ENCODE measurements at places on chromosomes 16 and 17.
A peak's percentile ranks its signal among the peaks of the same experiment; 100 is the strongest.

GRCh38 chr17:49836111-49837030 is 11.5 kb downstream of the TAC4 start:
- no peak for DNase-seq

- DNase-seq, result no peak
Observed at GRCh38 chr16:5216441-5217080, 119.0 kb upstream of the EEF2KMT start.

DNA sequence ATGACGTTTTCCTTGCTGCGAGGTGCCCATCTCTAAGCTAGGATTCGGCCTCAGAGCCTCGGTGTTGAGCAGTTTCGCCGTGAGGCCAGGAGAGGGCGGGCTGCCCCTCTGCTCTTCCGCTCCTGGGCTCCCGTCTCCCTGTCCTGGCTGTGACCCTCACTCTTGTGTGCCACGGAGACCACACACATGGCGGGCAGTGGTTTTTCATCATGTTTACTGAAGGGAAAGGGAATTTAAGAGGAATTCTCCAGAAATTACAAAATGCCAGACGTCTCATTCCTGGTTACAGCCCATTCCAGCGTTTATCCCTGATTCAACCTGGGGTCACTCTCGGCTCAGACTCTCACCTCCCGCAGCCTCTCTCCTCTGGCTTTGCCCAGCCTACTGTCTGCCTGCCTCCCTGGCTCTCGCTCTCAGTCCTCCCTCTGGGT is 96.8 kb upstream of the ELAC2 start:
- peak; percentile 24 for DNase-seq

GRCh38 chr16:88627531-88628411 is 10.6 kb upstream of the IL17C start:
- DNase-seq, result no peak

DNA sequence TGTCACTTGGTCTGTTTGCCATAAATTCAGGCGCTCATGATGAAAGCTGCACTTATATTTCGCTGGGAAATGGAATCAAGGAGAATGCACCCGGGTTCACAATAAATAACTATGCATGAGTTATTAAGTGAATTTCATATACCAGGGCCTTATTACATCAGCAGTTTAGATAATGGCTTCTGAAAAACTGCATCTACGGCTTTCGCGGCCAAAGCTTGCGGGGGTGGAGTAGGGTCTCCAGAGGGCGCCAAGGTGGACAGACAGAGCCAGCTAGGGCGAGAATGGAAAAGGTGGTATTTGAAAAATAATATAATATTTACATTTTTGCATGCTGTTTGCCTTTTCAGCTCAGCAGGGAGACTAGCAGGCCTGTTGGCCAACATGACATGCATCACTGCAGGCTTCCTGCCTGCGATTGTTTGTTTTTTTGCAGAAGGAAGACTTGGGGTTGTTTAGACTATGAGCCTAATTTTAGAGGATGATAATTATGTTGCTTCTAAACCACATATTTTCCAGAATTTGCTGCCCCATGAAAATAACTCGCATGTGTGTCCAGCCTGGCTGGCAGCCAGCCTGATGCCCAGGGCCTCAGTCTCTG is 173.8 kb upstream of the IRX3 start:
- DNase-seq, result no peak
